LNCaP clone FGC (cell line): ENCODE measurements at places on chromosomes 7 and 10.
A peak's percentile ranks its signal among the peaks of the same experiment; 100 is the strongest.

- no peak for DNase-seq
Observed at GRCh38 chr10:47176903-47177868, 122.8 kb upstream of the GDF10 start.

DNA sequence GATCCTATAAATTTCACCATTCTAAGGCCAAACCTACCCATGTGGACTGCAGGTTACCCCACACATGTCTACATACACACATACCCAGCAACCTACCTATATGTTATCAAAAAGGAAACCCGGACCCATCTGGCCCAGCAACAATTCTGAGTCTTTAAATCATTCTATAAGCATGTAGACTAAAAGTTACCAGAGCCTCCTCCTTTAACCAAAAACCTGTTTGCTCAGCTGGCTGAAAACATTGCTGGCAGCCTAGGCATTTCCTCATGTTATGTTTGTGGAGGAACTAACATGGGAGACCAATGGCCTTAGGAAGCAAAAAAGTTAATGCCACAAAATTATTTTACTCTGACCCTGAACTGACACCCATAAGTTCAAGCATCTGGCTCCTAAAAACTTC is 5.3 kb upstream of the ADCK2 start:
- no peak for DNase-seq

- DNase-seq, result no peak
Observed at GRCh38 chr7:100044718-100045117, 4.9 kb upstream of the ZSCAN21 start.

- DNase-seq, result no peak
Observed at GRCh38 chr7:47461161-47461560, 120.8 kb downstream of the TNS3 start.

DNA sequence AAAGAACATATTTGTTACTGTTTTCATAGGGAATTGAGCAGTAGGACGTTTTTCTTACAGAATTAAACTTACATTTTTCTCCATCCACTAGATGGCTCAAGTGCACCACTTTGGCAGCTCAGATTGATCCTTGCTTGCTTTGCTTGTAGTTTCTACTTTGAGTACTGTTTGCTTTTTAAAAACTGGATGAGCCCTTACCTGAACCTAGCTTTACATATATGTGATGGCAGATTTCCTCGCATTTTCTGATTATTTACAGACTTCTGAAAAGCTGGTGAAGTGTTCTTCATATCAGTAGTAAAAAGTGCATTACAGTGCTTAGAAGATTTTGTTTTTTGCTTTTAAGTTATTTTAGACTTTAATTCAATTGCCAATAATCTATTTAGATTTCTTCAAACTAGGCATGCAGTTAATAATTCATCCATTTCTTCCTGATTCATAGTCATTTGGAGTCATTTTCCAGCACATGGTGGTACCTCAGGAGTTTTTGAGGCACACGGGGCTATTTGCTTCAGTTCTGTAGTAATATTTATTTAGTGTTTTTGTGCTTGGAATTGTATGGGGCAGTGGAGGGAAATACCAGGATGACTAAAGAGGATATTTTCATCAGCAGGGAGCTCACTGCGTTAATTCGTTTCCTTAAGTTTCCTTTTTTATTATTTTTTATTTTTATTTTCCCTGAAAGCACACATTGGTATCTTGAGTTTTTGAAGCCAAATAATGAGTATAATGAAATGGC is 57.3 kb downstream of the MAPK8 start:
- DNase-seq, result peak; percentile 78

DNA sequence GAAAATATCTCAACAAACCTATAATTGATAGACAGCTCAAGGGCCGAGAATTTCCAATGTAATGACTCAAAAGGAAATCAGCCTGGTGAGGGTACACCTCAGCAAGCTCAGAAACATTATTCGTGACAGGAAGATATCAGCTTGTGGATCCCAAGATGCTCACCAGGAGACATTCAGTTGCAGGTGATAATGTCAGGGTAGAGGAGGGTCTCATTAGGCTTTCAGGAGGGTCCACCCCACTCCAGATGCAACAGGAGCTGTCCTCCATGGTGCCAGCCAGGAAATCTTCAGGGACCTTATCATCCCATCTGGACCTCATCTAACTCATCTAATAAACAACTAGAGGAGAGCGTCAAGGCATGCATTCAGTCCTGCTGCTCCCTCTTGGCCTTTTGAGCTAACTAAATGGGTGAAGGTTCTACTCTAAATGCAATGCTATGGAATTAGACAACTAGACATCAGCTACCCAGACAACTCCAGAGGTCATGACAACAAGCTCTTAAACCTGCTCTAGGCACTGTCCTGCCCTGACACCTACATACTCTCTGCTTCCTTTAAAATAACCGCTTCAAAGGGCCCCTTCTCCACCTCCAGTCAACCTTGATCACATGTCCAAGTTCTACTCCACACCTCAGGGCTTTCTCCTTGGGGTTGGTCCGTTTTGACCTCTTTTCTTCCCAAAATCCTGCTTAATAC is 4.3 kb upstream of the GIMAP5 start:
- DNase-seq, result no peak

GRCh38 chr7:4661871-4662270 is 20.2 kb upstream of the FOXK1 start:
- peak; percentile 52 for DNase-seq

- no peak for DNase-seq
Observed at GRCh38 chr10:99785646-99786045, 3.2 kb downstream of the ABCC2 start.

- DNase-seq, result no peak
Observed at GRCh38 chr7:38839851-38840250, 69.1 kb downstream of the VPS41 start.

DNA sequence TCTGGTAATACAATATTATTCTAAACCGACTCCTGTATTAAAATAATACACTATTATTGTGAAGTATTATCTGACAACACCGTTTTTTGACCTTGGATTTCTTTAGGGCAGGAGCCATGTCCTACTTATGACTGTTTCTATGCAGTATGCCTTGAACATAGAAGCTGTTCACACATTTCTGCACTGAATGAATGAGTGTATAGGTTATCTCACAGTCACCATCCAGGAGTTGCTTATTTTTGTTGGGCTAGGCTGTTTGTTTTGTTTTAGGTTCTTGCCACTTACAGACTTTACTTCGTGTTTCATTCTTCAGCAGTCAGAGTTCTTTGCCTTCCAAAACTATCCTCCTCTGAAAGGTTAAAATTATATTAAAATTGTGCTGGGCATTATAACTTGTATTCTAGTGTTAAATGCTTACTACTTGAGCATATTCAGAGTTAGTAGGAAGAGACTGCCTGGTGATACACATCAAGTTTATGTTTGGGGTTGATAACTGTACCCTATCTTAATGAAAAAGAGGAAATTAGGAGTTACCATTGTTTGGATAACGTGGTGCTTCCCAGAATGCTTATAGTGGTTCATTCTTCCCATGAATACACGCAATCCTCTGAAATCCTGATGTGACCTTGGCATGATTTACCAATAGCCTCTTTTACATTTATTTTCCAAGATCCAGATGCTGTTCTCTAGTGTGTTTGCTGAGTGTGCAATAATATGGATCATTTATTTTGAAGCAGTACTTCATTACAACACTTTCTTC is 1.7 kb downstream of the RALA start:
- no peak for DNase-seq
